ENCODE measurements at places on chromosomes 5 and 9.

DNA sequence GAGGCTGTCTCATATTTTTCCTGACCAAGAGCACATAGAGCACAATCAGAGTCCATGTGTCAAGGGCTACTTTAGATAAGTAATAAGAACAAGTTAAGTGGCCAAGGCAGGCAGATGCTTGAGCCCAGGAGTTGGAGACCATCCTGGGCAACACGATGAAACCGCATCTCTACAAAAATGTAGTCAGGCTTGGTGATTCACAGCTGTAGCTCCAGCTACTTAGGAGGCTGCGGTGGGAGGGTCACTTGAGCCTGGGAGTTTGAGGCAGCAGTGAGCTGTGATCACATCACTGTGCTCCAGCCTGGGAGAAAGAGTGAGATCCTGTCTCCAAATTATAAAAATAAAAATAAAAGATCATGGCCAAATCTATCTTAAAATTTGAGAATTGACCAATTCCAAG lies 767.9 kb upstream of the CTNND2 start:
- DNase-seq = no peak

- DNase-seq = no peak
Observed at GRCh38 chr5:134523543-134524271, 1.8 kb upstream of the JADE2 start.

GRCh38 chr9:132068605-132069004 lies 11.1 kb downstream of the MED27 start:
- DNase-seq = no peak

DNA sequence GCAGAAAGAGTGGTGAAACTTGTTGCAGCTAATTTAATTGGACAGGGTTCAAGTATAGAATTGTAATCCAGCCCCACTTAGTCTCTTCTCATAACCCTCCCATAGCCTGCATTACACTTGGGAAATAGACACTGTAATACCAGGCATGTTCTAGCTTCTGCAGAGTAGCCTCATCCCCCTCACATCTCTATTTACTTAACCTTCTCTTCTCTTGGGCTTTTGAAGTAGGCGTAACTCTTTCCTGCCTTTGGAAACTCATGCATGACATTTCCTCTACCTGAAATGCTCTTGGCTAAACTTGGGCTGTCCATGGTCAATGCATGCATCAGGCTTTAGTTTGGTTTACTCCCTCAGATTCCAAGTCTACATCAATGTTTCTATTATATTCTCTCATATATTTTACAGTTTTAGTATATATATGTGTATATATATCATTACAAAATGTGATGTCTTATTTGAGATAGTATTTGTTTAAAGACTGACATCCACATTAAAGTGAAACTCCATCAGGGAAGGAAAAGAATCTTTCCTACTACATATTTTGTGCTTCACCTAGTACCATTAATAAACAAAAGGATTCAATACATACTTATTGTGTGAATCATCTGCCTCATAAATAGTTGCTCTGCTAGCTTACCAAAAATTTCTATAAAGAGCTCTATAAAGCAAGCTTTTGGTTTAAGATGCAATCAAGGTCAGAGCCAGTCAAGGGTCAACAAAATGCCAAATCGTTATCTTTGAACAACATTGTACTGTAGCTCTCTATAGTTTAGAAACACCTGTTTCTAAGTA lies 1158.0 kb downstream of the MAT2B start:
- no peak for DNase-seq

DNA sequence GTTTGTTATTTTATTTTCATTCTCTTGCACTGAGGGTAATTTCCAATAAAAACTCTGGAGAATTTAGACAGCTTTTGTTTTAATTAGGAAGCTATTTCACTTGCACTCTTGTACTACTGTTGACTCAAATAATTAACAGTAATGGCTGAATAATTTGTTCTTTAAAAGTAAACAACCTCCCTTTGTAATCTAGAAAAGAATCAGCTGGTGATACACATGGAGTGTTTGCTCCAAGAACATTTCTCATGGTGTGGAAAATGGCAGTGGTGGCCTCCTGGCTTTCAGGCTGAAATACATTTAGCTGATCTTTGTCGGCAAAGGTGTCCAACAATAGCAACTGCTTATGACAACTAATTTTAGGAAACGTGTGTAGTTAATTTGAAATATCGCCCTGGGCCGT lies 129.4 kb downstream of the C9orf152 start:
- no peak for DNase-seq

DNA sequence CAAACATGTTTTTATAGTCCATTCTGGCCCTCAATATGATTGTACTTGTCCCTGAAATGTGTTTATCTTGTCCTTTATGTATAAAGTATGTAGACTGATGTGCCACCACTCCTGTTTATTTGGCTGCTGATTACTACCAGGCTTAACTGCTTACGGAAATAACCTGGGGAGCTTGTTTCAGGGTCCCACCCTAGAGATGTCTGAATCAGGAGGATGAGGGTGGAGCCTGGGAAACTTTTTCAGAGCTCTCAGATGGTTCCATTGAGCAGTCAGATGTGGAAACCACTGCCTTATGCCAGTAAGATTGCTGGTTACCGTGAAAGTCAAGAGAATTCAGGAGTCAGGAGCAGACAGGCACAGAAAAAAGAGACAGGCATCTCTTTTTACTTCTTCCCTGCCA lies 19.2 kb downstream of the SLC23A1 start:
- DNase-seq = no peak

- no peak for DNase-seq
Observed at GRCh38 chr5:141785135-141785534, 93.1 kb downstream of the PCDH1 start.

DNA sequence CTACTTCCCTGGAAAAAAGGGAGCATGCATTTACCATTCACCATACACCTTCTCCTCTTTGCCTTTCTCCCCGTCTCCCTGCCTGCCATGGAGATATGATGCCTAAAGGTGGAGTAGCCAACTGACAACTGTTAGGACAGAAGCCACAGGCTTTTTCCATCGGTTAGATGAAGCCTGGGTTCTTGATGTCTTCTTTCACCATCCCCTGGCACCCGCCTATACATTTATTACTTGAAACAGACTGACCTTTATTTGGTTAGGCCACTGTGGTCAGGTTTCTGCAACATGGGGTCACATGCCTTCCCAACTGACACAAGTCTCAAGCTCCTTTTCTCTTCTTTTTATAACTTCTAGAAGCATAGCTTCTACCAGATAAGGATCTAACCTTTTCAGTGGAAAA lies 7.1 kb downstream of the LCP2 start:
- DNase-seq = no peak

- no peak for DNase-seq
Observed at GRCh38 chr5:176823869-176824412, 13.6 kb downstream of the UNC5A start.

GRCh38 chr9:123556464-123557435 lies 200.8 kb downstream of the CRB2 start:
- no peak for DNase-seq

- no peak for DNase-seq
Observed at GRCh38 chr9:19231126-19231903, 822 bp downstream of the DENND4C start.

GRCh38 chr9:27627188-27627564 lies 53.9 kb upstream of the C9orf72 start:
- DNase-seq = no peak
